Activated CD4-positive, alpha-beta T cell treated with anti-CD3 and anti-CD28 coated beads for 36 hours (primary cell): ENCODE measurements at places on chromosomes 11 and 22.

DNA sequence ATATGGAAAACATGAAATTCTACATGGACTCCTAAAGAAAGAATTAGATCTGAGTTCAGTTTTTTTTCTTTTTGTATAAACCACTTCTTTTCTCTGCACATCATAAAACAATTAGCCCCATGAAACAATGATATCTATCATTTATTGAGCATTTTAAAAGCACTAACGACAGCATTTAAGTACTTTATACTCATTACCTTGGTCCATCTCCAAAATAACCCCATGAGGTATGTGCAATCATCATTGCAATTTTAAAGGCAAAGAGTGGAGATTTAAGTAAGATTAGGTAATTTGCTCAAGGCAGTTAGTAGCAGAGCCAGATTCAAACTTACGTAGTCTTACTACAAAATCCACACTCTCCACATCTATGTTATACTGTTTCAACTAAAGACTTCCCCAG lies 177.7 kb upstream of the RAG2 start:
- no peak overlapping the region for H3K27ac ChIP-seq
- no peak overlapping the region for H3K4me3 ChIP-seq
- peaks cover 6% of the 10 kb centered on the region for H3K27me3 ChIP-seq
- no peaks in the 10 kb centered on the region for H3K36me3 ChIP-seq

- peaks cover under 1% of the 10 kb centered on the region for H3K4me1 ChIP-seq
- no peaks in the 10 kb centered on the region for H3K36me3 ChIP-seq
- peaks cover 28% of the 10 kb centered on the region for H3K27me3 ChIP-seq
- no peak for DNase-seq
Observed at GRCh38 chr11:70146895-70147520, 56.1 kb upstream of the FADD start.

DNA sequence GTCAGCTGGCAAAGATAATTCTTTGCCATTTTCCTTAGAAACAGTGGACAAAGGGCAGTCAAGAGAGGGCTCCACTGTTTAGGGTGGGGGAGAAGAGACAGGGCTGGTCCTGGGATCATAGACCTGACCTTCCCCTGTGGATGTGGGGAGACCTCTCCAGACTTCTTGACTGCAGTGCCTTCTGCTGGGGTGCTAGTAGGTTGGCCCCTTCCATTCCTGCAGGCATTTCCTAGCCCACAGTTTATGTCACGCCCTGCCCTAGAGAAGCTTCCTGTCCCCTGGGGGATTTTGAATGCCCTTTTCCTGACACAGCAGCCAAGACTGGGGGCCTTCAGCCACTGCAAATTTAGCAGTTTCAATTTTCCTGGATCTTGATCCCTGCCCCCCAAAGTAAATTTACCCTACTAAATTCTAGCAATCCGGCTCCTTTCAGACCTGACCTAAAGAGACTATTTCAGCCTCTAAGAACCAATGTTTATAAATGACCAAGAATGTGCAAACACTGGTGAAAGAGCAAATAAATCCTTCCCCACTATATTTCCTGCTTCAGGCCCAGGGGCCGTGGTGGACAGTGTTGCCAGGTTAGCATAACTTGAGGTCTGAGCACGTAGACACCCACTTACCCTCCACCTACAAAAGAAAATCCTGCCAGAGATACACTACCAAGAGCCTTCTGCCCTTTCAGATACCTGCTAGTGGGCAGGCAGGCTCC lies 58.4 kb downstream of the PPFIBP2 start:
- no peak overlapping the region for H3K27ac ChIP-seq
- no peak for DNase-seq
- peaks cover 12% of the 10 kb centered on the region for H3K36me3 ChIP-seq
- H3K27me3 ChIP-seq = peaks cover 9% of the 10 kb centered on the region

- H3K27ac ChIP-seq = no peak overlapping the region
- peaks cover 11% of the 10 kb centered on the region for H3K4me1 ChIP-seq
- peaks cover 48% of the 10 kb centered on the region for H3K27me3 ChIP-seq
- no peak for DNase-seq
- no peaks in the 10 kb centered on the region for H3K36me3 ChIP-seq
Observed at GRCh38 chr11:130429120-130429681, 792 bp upstream of the ADAMTS8 start.

DNA sequence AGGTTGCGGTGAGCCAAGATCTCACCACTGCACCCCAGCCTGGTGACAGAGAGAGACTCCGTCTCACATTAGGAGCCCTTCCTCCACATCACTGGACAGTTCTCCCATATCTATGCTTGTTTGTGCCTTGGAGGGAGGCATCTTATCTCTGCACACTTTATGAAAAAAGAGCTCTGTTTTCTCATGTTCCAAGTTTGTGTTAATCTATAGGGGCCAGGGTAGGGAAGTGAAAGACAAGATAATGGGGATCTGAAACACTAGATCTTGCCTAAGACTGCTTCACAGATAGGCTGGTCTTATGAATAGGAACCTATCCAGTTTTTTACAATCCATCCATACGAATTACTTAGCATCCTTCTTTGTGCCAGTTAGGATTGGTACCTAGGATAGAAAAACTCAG lies 17.1 kb downstream of the OR6Q1 start:
- no peak overlapping the region for H3K27ac ChIP-seq
- DNase-seq = no peak
- peaks cover 8% of the 10 kb centered on the region for H3K27me3 ChIP-seq
- H3K36me3 ChIP-seq = no peaks in the 10 kb centered on the region

DNA sequence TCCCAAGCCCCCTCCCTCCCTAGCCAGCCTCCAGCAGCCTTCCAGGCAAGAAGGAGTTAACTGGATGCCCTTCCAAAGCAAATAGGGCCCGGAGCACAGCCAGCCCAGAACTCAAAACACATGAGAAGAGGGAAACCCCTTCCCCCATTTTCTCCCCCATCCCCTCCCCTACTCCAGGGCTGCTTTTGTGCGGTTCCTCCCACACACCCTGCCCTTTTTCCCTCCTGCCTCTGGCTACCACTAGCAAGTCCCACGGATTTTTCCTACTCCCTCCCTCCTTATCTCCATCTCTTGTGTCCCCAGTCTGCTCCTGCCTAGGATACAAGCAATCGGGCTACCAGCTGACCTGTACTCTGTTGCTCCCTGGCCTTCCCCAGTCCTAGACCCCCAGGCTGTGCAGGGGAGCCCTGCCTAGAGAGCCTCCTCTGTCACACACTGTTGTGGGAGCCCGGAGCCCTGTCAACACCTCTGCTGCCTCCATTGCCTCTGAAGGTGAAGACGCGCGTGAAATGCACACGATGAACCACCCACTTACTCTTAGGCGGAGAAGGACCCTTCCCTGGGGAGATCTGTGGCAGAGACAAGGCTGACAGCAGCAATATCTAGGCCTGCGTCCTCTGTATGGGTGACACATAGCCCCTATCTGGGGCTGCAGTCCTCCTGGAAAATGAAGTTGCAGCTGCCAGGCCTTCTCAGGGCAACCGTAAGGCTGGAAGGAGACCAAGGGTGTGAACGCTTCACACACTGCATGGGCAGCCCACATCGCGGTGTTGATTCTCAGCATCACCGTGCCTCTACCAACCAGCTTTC lies 282.8 kb downstream of the MN1 start:
- no peaks in the 10 kb centered on the region for H3K36me3 ChIP-seq
- no peaks in the 10 kb centered on the region for H3K4me1 ChIP-seq
- no peak for DNase-seq
- no peak overlapping the region for H3K4me3 ChIP-seq

GRCh38 chr22:19488884-19489843 lies 9.4 kb downstream of the CDC45 start:
- no peaks in the 10 kb centered on the region for H3K27me3 ChIP-seq
- DNase-seq = no peak
- H3K27ac ChIP-seq = no peak overlapping the region
- H3K36me3 ChIP-seq = peaks cover 60% of the 10 kb centered on the region
- no peak overlapping the region for H3K4me3 ChIP-seq
- H3K4me1 ChIP-seq = peaks cover 32% of the 10 kb centered on the region

GRCh38 chr22:19579880-19580279 lies 55.7 kb upstream of the CLDN5 start:
- peak overlapping the region; percentile 21 for H3K4me3 ChIP-seq
- H3K4me1 ChIP-seq = peaks cover 45% of the 10 kb centered on the region
- H3K36me3 ChIP-seq = no peaks in the 10 kb centered on the region
- peak; percentile 63 for DNase-seq
- peak overlapping the region; percentile 82 for H3K27ac ChIP-seq
- no peaks in the 10 kb centered on the region for H3K27me3 ChIP-seq

- H3K4me3 ChIP-seq = no peak overlapping the region
- DNase-seq = no peak
- no peak overlapping the region for H3K27ac ChIP-seq
- no peaks in the 10 kb centered on the region for H3K36me3 ChIP-seq
- H3K27me3 ChIP-seq = peaks cover 19% of the 10 kb centered on the region
- no peaks in the 10 kb centered on the region for H3K4me1 ChIP-seq
Observed at GRCh38 chr11:120004723-120005122, 133.2 kb downstream of the TRIM29 start.

DNA sequence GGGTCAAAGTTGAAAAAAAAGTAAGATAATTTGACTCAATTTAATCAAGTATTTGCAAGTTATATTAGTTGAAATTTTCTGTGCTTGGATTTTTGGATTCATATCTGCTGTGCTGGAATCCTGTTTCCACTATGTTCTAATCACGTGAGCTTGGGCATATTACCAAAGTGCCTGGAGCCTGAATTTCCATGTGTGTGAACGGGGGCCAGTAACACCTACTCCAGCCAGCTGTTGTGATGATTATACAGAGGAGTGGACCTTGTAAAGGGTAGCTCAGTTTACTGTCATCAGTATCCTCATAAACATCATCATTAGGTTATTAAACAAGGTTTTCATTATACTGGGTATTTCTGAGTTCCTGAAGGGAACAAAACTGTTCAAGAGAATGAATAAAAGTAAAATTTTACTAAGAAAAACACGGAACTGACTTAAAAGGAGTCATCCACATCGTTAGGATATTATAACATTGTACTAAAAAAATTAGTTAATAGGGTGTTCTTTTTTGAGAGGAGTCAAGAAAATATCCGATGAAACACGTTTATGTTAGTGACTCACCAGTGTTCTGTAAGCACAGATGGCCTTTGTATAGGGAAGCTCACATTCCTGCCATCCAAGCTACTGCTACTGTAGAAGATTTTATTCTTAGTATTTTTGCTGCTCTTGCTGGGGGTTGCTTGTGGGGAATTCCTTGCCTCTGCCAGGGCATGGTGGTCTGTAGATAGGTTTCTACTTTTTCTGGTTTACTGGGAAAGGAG lies 144.1 kb downstream of the ARHGAP42 start:
- H3K36me3 ChIP-seq = no peaks in the 10 kb centered on the region
- no peak for DNase-seq
- no peak overlapping the region for H3K27ac ChIP-seq
- H3K4me3 ChIP-seq = no peak overlapping the region
- no peaks in the 10 kb centered on the region for H3K27me3 ChIP-seq

DNA sequence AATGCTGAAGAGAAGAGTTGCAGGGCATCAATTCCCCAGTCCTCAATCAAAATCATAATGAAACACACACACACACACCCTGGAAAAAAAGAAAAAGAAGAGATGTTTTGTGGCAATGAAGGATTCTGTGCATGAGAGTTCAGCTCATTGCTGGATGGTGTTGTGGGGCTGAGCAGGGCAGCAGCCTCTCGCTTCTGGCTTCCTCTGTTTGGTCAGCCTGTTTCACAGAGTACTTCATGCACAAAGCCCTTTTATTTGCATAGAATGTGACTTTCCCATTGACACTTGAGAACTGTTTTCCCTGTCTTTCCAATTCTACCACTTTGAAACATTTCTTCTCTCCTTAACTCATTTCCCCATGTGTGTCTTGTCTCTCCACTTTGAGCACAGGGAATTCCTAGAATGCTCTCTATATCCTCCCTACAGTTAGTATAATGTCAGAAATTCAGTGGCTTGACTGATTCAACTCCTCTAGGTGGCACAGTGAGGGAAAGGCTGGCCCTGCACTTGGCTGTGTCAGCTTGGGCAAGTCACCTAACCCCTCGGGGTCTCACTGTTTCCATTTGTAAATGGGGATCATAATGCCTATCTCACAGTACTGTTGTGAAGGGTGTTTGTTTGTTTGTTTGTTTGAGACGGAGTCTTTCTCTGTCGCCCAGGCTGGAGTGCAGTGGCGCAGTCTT lies 25.4 kb upstream of the BSX start:
- peaks cover 2% of the 10 kb centered on the region for H3K27me3 ChIP-seq
- no peaks in the 10 kb centered on the region for H3K4me1 ChIP-seq
- no peak overlapping the region for H3K27ac ChIP-seq
- no peaks in the 10 kb centered on the region for H3K36me3 ChIP-seq
- H3K4me3 ChIP-seq = no peak overlapping the region

GRCh38 chr11:15988016-15988550 lies 368.3 kb downstream of the SOX6 start:
- H3K4me1 ChIP-seq = no peaks in the 10 kb centered on the region
- H3K4me3 ChIP-seq = no peak overlapping the region
- H3K27ac ChIP-seq = no peak overlapping the region
- DNase-seq = no peak
- H3K36me3 ChIP-seq = no peaks in the 10 kb centered on the region
